ENCODE measurements at places on chromosomes 11 and 22.

DNA sequence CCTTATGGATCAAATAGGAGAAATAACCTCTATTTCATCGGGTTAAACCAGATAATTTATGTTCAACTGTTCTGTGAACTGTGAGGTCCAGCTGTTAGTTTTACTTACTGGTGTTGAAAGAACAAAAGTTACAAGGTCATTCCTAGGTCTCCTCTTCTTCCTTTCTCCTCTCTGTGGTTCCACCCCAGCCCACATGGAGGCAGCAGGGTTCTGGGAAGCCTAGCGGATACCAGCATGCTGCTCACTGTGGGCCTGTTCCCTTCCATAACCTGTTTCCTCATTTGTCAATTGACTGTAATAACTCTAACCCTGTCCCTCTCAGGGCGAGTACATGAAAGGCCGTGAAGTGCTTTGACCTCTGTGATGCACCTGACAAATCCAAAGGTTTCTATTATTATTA is 27.8 kb downstream of the RELT start:
- DNase-seq, result peak; percentile 33

DNA sequence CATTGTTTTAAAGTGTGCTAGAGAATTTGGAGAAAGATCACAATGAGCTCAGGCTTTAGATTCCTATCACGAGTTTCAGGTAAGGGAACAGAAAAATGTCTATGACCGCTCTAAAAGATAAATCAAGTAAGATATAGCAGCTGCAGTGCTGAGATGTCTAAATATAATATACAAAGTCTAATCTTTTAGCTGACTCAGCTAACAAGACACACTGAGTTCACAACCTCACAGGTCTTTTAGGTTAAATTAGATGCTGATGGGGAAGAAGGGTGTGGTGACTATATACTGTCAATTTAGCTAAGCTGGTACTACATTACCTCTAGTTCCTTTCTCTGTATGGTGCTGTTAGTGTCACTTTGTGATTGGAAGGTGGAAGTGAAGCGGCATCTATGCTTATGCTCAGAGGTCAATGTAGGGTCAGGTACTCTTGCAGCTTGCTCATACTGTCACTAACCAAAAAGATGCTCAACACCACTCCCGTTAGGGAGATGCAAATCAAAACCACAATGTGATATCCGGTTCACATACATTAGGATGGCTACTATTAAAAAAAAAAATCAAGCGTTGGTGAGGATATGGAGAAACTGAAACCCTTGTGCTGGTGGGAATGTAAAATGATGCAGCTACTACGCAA is 283.5 kb downstream of the SWAP70 start:
- no peak for DNase-seq

- DNase-seq, result no peak
These were observed 43.0 kb downstream of the BTG4 start for GRCh38 chr11:111469200-111469599.

GRCh38 chr11:74471037-74471436 is 3.7 kb upstream of the KCNE3 start:
- DNase-seq, result no peak

DNA sequence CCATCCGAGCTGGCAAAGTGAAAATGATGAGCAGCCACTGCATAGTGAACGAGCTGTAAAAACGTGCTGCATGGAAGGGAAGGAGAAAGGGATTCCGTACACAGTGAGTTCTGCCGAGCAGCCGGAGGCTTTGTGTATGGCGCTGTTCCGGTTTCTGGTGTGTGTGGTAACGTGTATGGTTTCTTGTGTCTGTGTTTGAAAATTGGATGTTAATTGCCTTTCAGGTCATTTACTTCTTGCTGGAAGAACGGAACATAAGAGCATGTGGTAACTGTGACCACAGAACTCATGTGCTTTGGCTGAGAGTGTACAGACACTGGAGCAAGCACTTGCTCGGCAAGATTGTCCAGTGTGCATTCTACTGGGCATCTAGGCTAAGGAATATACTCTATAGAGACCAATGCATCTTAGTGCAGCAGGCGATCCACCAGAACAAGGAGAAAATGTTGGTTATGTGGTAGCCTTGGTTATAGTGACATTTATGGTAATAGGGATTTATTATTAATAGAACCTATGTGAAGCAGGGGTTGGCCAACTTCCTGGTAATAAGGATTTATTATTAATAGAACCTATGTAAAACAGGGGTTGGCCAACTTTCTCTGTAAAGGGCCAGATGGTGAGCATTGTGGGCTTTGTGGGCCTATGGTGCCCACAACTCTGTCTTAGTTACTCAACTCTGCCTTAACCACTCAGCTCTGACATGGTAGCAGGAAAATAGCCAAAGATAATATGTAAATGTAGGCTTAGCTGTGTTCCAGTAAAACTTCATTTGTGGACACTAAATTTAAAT is 49.2 kb downstream of the GRAMD1B start:
- DNase-seq, result no peak
